Stimulated activated CD8-positive, alpha-beta memory T cell treated with anti-CD3 and anti-CD28 coated beads, Interleukin-7, amount 100 ng/mL, for 1 hour (primary cell): ENCODE measurements at places on chromosomes 1 and 21.
A peak's percentile ranks its signal among the peaks of the same experiment; 100 is the strongest.

- no peak for DNase-seq
Observed at GRCh38 chr1:200901350-200901749, 6.7 kb downstream of the INAVA start.

DNA sequence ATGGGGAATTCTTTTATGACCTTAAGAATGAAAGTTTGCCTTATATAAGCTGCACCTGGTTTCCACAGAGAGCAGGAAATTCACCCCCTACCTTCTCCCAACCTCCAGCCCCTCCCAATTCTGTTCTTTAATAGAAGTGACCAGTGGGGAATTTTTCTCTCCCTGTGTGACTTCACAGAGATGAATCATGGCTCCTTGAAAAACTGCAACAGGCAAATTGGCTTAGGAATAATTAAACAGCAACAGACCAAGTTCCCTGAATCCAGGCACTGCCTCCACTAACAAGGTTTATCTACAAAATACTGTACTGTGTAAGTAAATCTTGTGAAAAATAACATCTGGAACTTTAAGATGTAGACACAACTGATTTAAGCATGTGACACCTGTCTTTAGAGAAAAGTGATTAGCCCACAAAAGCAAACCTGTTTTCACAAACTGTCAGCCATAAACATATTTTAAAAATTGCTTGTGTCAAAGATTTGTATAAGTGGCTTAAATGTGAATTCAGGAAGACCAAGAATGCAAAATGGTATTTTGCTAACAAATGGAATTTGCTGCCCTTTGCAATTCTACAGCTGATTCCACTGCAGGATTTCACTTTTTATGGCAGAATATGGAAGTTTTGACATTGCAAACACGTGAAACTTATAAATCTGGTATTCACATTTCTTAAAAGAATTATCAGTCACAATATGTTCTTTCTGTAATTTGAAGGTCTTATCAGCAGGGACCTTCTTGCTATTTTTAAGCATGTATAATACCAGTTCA is 54.0 kb downstream of the ALG14 start:
- no peak for DNase-seq

- DNase-seq, result peak; percentile 94
Observed at GRCh38 chr21:46228345-46229051, at the start of gene LSS. LSS (minus strand) TSS chr21:46228774; CDS start chr21:46228745, 29 bp downstream.

DNA sequence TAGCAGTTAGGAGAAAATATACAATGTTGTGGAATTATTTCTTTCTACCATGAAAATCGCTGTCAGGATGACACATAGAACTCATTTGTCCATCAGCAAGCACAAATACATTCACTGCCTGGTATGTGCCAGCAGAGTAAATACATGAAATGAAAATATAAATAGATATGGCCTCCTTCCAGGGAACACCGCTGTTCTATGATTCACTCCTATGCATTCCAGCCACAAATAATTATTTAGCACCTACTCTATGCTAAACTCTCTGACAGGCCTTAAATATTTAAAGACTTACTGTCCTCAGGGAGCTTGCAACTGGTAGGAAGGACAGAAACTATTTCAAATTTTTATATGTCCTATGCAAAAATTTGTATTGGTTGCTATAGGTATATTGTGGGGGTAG is 975.0 kb upstream of the NCAM2 start:
- no peak for DNase-seq

- no peak for DNase-seq
Observed at GRCh38 chr1:20587661-20588053, 1.2 kb upstream of the CDA start.

- no peak for DNase-seq
Observed at GRCh38 chr21:43005635-43006034, 31.3 kb downstream of the PKNOX1 start.

- DNase-seq, result no peak
Observed at GRCh38 chr1:89269277-89269676, 3.4 kb downstream of the GBP5 start.

GRCh38 chr1:173128742-173129141 is 78.0 kb upstream of the TNFSF18 start:
- DNase-seq, result no peak

GRCh38 chr1:209595599-209596285 is 12.2 kb downstream of the CAMK1G start:
- no peak for DNase-seq

DNA sequence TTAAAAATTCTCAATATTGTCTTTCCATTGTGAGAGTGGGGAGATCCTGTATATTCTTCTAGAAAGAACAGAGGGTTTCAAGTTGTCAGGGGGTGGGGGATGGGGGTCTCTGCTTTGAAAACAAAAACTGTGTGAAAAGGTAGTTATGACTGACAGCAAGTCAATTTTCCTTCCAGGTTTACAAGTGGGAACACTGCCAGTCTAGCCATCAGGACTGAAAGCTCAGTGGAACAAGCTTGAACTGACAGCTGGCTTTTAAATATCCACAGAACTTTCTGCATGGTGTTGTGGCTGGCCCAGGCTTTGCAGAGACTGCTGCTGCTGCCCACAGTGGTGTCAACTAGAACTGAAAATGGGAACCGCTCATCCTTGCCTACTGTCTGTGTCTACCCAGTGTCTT is 162.6 kb downstream of the TNR start:
- no peak for DNase-seq

- DNase-seq, result no peak
Observed at GRCh38 chr21:45506836-45507522, 35.3 kb downstream of the SLC19A1 start.

DNA sequence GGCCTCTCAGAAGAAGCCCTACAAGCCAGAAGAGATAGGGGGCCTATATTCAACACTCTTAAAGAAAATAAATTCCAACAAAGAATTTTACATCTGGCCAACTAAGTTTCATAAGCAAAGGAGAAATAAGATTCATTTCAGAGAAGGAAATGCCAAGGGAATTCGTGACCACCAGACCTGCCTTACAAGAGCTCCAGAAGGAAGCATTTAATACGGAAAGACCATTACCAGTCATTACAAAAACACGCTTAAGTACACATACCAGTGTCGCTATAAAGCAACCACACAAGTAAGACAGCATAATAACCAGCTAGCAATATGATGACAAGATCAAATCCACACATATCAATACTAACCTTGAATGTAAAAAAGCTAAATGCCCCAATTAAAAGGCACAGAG is 704.9 kb upstream of the CHRM3 start:
- DNase-seq, result no peak

GRCh38 chr1:97603776-97604175 is 317.1 kb downstream of the DPYD start:
- no peak for DNase-seq

GRCh38 chr1:53949023-53949990 is 3.2 kb downstream of the LRRC42 start:
- DNase-seq, result no peak

GRCh38 chr1:215986401-215986800 is 419.3 kb downstream of the KCTD3 start:
- DNase-seq, result no peak

- DNase-seq, result no peak
Observed at GRCh38 chr1:17636612-17637011, 97.1 kb downstream of the ARHGEF10L start.

GRCh38 chr1:9182784-9183257 is 51.8 kb upstream of the H6PD start:
- no peak for DNase-seq

DNA sequence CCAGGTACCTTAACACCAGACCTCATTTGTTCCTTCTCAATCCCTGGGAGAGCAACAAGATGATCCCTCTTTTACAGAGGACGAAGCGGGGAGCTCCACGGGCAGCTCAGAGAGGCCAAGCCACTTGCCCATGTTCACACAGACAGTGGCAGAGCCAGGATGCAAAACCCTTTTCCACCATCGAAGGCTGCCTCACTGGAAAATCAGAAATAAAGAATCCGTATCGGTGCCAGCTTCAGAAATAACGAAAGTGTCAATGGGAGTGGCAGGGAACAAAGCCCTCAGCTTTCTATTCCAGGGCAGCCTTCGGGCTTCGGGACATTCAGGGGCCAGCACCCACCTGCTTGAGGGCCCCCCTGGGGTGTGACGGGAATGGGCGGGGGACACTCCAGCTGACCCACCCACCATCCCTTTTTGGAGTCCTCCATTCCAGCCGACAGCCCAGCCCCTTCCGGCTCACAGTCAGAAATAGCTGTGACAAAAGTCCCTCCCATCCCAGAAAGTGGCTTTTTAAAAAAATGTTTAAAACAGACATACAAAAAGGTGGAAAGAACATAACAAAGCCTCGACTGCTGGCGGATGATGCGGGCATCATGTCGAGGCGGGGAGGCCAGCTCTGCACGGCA is 6.0 kb downstream of the IFFO2 start:
- no peak for DNase-seq

DNA sequence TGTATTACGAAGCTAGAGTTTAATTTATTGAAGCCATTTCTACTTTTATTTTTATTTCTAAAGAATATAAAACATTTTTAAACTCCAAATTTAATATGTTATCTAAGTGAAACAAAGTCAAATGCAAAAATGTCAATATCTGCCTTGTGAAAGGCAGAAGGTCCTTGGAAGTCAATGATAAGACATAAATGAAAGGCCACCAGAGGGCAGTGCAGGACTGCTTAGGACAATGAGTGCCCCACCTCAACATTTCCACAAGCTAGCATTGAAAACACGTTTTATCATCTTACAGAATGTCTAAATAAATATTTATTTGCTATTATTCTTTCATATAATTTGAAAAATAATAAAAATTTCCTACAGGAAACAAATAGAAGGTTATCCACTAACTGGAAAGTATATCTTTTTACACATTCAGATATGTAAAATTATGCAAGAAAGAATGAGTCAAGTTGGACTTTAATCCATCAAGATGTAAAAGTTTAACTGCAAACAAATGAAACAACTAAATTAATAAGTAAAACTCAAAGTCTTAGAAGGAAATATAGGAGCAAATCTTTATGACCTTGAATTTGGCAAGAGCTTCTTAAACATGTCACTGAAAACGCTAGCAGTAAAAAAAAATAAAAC is 140.1 kb upstream of the FMN2 start:
- no peak for DNase-seq

GRCh38 chr1:230112131-230112701 is 45.2 kb downstream of the GALNT2 start:
- no peak for DNase-seq

DNA sequence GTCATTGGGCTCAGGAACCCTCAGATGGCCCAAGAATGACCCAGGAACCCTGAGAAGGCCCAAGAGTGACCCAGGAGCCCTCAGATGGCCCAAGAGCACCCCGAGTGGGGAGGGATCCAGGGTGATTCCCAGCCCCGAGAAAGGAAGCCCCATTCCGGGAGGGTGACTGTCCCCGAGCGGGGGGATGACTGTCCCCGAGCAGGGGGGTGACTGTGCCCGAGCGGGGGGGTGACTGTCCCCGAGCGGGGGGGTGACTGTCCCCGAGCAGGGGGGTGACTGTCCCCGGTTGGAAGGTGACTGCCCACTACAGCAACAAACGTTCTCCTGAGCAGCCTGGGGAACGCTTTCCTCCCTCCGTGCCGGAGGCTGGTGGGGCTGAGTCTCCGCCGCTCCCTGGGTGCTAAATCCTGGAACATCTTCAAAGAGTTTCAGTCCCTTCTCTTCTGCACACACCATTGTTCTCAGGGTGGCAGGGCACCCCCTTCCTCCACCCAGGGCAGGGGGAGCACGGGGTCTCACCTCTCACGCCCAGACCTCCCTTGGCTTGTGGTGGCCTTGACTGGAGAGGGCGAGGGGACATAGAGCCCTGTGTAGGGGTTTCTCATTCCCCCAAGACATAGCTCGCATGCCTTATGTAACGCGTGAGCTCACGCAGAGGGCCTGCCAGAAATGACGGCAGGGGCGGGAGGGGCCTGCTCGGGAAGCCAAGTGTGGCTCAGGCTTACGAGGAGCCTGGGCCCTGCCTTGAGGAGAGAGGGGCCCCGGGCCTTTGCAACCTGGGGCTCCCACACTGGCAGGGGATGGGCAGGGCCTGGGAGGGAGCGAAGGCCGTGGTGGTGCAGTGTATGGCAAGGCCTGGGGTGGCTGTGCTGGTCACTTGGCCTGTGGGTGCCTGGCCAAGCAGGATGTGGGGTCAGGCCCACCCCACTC is 14.3 kb upstream of the SKI start:
- no peak for DNase-seq

DNA sequence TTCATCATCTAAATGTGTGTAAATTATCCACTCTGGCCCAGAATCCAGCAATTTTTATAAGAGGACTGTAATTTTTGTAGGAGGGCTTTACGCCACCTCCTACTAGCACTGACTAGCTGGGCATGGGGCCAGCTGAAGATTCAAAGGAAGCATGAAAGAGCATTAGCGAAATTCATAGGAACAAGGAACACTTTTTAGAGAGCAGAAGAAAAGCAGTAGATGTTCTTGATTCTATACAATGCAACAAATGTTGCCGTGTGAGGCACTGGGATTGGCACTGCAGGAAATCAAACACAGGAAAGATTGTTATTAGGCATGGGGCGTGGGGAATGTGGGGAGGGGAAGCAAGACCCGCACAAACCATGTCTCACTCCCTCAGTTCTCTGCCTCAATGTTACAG is 58.4 kb upstream of the PARP1 start:
- DNase-seq, result no peak

DNA sequence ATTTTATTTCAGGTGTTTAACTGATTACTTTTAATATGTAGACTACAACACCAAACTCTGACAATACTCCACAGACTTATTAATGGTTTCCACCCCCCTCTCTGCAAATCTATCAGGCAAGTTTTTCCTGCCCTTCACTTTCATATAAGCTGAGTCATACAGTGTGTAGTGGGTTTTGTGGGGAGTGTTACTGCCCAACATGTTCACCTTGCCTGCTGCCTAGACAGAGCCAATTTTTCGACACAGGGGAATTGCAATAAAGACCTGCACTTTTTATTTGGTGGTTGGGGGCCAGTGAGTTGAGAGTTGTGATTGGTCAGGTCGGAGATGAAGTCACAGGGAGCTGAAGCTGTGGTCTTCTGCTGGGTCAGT is 119.7 kb downstream of the PPIAL4G start:
- no peak for DNase-seq

DNA sequence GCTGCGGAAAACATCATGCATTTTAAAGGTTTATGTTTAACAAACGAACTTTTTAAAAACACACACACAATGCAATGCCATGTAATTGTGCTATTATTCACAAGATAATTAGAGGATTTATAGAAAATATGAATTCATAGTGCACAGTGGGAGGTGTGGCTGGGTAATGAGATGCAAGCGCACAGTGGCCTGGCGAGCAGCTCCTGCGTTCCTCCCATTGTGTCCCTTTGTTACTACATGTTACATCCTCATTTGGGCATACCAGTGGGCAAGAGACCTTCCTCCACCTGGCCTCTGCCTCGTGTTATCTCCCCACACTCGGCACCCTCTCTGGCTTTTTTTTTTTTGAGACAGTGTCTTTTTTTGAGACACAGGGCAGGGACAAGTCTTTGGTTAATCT is 30.0 kb upstream of the TENT5B start:
- no peak for DNase-seq

DNA sequence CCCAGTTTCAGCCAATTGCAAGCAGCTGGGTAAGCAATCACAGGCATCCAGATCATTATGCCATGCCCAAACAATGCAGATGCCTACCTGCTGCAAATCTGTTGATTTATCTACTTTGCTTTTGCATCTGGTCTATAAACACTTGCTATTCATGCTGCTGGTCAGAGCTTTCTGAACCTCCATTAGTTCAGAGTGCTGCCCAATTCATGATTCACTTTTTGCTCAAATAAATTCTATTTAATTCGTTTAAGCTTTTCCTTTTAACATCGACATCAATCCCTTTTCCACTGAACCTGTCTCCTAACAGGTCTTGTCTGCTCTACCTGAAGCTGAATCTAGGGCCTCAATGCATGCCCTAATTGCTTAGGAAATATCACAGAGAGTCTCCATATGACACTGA is 99.4 kb upstream of the C1orf87 start:
- no peak for DNase-seq
